ENCODE measurements at places on chromosomes 5 and 9.
A peak's percentile ranks its signal among the peaks of the same experiment; 100 is the strongest.

DNA sequence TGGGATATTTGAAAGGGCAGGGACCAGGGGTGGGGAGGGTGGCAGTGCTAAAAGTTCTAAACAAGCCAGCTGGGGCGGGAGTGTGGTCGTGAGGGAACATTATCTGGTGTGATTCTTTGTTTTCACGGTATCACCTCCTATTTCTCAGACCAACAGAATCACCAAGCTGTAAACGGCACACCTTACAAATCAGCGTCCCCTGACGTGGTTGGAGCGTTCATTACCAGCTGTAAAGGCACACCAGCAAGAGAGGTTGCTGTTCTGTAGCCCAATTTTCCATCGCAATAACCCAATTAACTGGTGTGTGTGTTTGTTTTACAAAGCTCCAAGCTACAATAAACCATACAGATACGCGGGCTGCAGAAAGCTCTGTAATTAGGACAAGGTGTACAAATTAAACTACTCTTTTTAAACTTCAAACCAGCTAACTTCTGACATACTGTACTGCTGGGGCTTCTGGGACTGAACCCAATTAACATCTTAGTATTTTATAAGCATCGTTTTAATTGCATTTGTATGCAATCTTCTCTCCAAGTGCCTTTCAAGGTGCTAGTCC is 303.6 kb upstream of the CLINT1 start:
- DNase-seq, result no peak

DNA sequence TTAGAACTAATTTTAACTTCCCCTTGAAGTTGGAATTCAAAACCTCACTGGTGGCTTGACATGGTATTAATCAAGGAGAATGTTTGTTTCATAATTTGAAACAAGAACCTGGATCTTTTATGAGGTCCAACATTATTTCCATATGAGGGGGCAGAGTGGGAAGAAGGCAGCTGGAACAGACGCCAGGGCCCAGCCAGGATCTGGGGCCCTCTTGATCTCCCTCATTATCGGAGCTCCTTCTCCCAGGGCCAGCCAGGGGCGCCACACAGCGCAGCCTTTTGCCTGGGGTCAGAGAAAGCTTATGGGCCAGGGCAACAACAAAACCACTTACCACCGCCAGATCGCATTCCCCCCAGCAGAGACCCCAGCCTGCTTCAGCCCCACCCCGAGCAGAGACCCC is 27.1 kb upstream of the NKD2 start:
- no peak for DNase-seq

GRCh38 chr5:39302472-39302871 is 61.8 kb downstream of the C9 start:
- no peak for DNase-seq

DNA sequence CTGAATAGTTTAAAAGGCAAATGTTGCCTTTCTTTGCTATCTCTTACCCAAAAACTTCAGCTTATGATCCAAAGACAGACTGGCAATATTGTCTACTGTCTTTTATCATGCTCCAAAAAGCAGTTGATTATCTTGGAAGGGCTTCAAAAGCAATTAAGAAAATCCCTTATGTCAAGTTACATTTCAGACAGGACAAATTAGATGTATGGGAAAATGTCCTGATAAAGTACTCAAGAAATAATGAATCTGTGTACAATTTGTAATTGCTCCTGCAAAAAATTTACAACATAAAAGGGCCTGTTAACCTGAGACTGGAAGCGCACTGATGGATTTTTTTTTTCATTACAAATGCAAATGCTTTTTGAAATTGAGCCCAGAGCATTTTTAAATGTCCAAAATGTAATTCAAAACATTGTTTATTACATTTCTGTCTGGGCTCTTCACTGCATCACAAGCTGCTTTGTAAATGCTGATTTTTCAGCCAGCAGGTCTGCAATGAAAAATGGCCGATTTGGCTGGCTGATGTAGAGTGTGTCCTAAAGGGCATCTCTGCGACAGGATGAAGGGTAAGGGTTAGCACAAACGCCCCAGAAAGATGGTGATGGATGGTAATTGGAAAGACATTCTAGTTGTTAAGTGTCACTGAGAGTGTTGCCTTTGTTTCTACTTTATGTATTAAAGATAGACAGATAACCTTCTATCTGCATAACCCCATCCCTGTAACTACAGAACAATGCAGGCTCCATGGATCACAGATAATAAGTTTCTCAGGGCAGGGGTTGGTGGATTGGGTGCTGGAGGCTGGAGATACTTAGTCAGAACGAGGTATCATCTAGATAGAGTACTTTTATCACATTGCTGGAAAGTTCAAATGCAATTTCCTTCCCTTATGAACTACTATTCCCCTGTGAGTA is 27.0 kb downstream of the MAT2B start:
- DNase-seq, result no peak

- no peak for DNase-seq
These were observed 35.8 kb upstream of the ATP10B start for GRCh38 chr5:160887780-160888179.

GRCh38 chr5:149166128-149166527 is 24.8 kb downstream of the ABLIM3 start:
- no peak for DNase-seq

DNA sequence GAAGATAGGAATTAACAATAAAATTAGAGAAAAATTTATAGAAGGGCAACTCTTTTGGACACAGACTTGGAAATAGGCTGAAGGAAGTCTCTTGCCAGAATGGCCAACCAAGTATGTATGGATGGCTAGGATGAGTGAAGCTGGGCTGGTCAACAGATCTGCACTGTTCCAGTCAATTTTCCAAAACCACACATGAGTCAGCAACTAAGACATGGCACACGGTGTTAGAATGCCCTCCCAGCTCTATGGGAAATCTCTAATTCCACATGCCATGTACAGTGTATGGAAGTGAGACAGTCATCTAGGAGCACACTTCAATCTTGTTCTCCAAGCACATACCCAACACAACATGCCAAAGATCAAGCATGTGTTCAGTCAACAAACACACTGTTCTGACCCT is 129.6 kb downstream of the GLIS3 start:
- DNase-seq, result no peak

DNA sequence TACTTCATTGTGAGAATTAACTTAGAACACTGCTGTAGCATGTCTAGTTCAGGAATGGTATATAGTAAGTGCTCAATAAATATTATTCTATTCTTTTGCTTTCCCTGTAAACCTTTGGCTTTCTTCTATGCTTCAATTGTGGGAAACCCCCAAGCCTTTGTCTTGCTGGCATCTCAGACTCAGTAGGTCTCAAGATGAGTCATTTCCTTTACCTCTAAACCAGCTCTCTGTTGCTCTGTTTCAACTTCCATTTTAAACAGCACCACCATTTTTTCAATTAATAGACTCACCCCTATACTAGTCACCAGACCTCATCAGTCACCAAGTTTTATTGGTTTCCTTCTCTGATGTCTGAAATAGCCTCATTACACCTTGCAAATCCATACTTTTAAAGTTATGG is 43.5 kb downstream of the DMAC1 start:
- peak; percentile 47 for DNase-seq

DNA sequence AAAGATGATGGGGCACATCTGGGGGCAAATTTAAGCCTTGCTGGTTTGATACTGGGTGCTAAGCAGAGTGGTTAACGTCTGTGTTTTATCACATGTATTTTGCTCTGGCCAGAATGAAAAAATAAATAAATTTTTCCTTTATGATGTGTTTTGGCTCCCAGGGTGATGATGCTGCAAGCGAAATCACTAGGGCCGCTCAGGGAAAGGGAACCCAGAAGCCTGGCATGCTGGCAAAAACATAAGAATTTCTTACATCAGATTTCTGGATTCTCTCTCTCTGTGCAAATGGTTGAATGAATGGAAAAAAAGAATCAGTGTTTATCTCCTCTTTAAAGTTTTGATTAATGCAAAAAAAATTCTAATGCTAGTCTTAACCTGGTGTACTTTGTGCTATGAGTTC is 1975.2 kb upstream of the C9orf72 start:
- no peak for DNase-seq

DNA sequence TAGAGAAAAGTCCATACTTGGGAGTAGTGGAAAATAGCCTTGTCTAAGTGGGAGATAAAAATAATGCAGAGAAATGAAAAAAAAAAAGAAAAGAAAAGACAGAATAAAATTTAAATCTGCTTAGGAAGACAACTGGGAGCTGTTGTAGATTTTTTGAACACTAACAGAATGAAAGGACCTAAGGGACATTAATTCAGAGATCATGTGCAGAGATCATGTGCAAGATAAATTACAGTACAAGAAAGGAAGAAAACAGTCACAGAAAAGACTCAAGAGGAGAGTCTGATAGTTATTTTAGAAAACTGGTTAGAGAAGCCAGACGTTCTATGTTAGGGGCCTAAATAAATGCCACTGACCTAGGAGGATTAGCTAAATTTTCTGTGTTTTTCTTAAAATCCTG is 1226.8 kb upstream of the NUDT12 start:
- no peak for DNase-seq

DNA sequence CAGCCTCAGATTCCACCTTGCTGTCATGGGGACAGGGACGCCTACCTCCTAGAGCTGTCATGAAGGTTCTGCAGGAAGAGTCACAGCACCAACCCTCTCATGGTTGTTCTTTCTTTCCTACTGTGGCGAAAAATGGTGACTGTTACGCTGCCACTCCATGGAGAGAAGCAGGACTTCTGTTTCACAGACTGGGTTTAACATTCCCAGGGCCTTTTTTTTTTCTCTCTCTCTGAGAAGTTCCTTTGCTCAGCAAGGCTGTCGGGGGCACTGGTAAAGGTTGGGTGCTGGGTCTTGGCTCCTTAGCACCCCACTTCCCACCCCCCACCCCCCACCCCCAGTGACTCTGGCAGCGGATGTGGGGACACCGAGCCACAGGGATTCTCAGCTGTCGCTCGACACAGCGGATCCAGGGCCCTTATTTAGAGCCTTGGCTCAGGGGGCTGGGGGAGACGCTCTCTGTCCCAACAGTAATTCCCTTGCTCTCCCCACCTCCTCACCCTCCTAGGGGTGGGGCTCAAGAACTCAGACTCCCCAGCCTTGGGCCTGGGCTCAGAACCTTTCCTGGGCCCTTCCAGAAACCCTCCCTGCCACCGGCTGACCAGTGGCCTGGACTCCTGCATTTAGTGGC is 34.4 kb downstream of the DUSP1 start:
- DNase-seq, result no peak

DNA sequence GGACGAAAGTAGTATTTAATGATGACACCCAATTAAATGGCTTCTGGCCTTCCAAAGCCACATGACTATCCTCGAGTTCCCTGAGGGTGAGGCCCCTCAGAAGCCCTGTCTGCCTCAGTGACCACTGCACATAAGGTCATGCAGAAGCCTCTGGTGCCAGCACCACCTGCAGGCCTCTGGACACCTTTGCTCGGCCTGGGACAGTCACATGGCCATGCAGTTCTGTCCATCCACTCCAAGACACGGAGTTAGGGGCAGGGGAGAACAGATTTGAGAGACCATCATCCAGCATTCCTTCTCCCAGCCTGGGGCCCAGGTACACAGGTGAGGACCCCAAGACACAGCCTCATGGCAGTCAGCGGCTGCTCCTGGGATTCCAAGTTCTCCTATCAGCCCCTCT is 145.0 kb downstream of the ROR2 start:
- DNase-seq, result no peak

DNA sequence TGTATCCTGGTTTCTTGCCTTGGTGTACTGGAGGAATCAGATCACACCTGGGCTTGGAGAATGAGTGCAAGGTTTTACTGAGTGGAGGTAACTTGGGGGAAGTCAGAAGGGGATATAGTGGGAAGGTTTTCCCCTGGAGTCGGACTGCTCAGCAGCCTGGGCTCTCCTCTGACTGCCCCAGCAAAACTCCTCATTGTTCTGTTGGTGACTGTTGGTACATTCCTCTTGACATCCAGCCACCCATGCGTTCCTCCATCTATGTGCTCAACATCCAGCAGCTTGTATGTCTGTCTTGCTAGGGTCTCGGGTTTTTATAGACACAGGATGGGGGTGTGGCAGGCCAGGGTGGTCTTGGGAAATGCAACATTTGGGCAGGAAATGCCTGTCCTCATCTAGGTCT is 96.0 kb downstream of the ZFAND5 start:
- DNase-seq, result no peak

- DNase-seq, result no peak
These were observed 29.0 kb downstream of the FAT2 start for GRCh38 chr5:151562019-151562707.

- DNase-seq, result no peak
These were observed 12.9 kb upstream of the AJM1 start for GRCh38 chr9:136829412-136829811.

DNA sequence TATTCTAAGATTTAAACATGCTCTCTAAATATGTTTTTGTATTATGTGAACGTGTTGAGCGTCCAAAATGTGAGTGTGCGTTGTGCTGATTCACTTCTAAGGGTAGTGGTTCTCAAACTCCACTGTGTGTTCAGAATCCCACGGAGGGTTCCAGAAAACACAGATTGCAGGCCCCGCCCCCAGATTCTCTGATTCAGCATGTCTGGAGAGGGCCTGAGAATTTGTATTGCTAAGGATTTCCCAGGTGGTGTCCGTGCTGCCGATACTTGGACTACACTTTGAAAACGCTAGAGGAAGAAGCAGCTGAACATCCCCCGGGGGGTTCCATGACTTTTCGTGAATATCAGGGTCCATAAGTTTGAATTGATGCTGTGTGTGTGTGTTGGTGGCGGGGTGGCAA is 1043.2 kb upstream of the WWC1 start:
- no peak for DNase-seq

- DNase-seq, result no peak
These were observed 25.5 kb downstream of the GRAMD2B start for GRCh38 chr5:126448720-126449119.

- peak; percentile 30 for DNase-seq
These were observed 40.8 kb upstream of the LARP1 start for GRCh38 chr5:154714266-154714986.

GRCh38 chr9:72274441-72274840 is 90.6 kb downstream of the ZFAND5 start:
- no peak for DNase-seq

DNA sequence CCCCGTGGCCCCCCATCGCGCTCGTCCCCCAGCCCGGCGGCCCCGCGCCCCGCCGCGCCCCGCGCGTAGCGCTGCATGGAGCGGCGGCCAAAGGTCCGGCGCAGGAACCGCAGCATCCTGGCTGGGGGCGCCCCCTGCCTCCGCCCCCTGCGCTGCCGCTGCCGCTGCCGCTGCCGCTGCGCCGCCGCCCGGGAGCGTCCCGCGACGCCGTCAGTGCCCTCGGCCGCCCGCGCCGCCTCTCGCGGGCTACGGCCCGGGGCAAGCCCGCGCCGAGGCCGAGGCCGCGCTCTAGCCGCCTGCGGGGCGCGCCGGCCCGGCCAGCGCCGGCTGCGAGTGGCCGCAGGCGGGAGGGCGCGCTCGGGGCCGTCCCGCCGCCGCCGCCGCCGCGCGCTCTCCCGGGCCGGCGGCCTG is 523 bp downstream of the EPB41L4B start:
- DNase-seq, result peak; percentile 77

- no peak for DNase-seq
These were observed 411.2 kb upstream of the CTNND2 start for GRCh38 chr5:12315461-12315860.
